Heart right ventricle (tissue), 16 donors: ENCODE measurements at places on chromosomes 1 and 21. TPM values are rescaled to one million over a fixed set of nuclear protein-coding genes. Genes with fewer than 3 reads are reported as not detected.
A peak's percentile ranks its signal among the peaks of the same experiment; 100 is the strongest.

INKA2 gene
- 9.9 TPM for polyA plus RNA-seq

GRCh38 chr1:23556635-23557470 lies 2.4 kb downstream of the ID3 start:
- DNase-seq: no peak

DNA sequence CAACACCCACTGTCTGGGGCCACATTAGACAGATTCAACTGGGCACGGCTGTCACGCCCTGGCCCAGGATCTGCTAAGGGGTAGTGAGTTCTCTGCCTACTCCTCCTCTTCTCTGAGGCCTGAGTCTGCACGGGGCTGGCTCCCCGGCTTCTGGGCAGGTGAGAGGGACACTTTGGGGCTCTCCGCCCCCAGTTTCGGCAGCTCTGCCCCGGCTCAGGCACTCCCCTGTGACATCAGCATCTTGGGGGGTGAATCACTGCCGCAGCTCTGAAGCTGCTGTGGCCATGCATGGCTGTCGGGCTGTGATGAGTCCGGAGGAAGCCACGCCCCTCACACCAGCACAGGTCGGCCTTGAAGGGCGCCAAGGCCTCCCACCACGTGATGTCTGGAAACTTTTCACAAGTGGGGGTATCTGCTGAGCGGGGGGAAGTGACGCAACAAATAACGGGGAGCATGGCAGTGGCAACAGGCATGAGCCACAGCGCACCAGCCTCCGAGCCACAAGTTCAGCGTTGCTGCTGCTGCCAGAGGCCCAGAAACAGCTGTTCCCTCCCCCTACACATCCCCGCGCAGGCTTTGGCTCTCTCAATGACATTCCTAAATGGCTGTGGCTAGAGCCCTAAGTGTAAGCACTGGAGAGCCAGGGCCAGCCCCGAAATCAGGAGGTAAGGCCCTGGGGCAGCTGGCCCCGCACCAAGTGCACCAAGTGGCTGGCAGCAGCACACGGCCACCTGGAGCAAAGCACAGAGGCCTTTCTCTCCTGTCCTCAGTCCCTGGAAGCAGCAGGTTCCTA lies 26.3 kb downstream of the ZBTB17 start:
- DNase-seq: peak; percentile 83

SGIP1 gene
- polyA plus RNA-seq: 7.5 TPM

DNA sequence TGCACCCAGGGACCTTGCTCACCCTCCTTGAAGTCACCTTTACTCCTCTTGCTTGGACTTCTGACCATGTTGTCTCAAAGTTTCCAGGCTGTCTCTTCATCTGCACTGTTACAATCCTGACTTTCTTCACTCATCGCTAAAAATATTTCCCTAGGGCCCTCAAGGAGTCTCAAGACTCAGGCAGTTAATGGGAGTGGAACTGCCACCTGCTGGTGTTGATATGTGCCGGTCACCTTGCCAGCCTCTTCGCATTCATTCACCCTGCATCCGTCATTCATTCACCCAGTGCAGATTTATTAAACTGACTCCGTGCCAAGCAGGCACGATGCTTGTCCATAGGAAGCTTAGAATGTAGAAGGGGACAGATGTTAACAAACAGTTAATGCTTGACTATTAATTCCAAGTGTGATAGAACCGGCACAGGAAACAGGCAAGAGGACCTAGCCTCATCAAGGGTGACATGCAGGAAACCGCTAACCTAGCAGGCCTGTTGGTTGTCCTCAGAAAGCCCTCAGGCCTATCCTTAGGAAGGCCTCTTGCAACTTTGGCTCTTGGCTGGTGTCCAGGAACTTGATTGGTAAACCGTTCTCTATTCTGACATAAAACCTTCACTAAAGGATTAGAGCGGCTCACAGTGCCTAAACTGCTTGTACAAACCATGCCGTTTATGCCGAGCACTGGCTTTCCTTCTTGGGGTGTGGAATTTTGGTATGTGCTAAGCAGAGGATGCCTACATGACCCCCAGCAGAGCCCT lies 342.2 kb downstream of the CAMTA1 start:
- no peak for DNase-seq

DNA sequence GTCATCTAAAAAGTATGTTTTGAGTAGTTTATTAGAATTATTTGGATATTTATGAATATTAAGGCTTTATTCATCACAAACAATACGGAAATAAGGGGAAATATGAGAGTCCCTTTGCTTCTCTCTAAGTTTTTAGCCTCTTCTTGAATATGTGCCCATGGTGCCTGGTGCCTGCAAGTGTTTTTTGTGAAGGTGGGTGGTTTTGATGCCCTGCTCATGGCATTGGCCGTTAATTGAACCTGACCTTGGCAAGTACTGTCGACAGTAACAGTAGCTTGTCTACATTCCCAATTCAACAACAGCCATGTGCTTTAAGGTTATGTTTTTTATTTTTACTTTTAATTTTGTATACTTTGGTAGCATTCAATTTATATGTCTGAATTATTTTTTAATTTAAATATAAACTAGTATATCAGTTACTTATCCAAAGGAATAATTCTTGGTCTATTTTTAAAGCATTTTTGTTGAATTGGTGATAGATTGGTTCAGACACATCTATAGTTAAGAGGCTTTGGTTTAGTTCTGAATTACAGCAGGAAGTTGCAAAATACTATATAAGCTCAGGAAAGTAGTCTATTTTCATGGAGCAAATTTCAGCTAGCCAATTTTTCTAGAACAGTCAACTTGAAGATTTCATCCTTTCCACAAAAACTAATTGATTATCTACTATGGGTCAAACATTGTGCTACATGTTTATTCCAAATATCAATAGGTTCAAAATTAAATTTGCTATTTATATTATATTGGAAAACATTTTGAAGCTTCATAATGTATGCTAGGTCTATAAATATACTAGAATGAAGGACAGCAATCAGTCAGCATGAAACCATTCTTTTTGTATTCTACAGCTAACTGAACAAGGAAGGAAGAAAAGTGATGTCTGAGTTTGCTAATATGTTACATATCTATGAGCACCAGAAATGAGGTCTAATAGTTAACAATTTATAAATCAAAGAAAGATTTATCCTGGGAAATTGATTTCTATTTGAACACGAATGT lies 184.4 kb downstream of the MRPL39 start:
- no peak for DNase-seq

GRCh38 chr1:214506972-214507431 lies 44.4 kb downstream of the PTPN14 start:
- DNase-seq: no peak

DNA sequence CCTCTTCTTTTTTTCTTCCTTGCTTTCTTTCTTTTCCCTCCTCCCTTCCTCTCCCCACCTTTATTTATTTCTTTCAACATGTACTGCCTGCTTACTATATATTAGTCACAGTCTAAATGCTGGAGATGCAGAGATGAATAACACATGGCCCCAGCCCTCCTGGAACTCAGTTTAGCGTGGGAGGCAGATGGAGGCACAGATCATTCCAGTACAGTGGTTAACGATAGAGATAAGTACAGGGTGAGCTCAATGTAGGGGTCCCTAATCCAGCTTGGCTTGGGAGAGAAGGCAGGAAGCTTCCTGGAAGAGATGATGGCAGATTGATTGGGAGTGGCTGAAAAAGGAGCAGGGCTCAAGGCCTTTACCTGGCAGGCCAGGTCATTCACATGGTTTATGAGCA lies 55.6 kb upstream of the PPP2R5A start:
- DNase-seq: no peak

GRCh38 chr1:19680644-19681043 lies 16.0 kb downstream of the HTR6 start:
- no peak for DNase-seq

- DNase-seq: no peak
Observed at GRCh38 chr1:56028244-56028643, 551.1 kb downstream of the PLPP3 start.

TLCD4 gene
- 8.9 TPM for polyA plus RNA-seq

- no peak for DNase-seq
Observed at GRCh38 chr21:25179116-25179515, 428.2 kb downstream of the MRPL39 start.

PTPN7 gene
- polyA plus RNA-seq: 0.51 TPM

CHI3L2 gene
- polyA plus RNA-seq: 3.4 TPM

CLDN19 gene
- not detected for polyA plus RNA-seq

GRCh38 chr1:17093822-17094393 lies 25.3 kb downstream of the PADI2 start:
- no peak for DNase-seq

GRCh38 chr21:45296638-45297037 lies 8.9 kb upstream of the POFUT2 start:
- DNase-seq: no peak

DNA sequence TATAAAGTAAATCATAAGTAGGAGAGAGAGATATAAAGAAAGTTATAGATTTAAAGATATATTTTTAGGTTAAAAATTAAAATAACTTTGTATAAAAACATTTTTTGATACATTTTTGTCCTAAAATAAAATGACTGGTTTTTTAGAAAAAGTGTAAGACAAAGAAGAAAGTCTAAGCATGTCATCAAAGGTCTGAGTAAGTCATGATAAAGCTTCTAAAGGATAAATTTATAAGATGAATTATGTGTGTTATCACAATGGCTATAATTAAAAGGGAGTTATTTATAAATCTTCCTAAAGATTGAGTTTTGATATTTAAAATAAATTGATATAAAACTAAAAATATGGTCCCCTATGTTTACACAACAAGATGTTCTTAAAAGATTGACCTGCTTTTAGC lies 370.9 kb downstream of the PTPRU start:
- DNase-seq: no peak

GRCh38 chr1:212622906-212623305 lies 14.3 kb downstream of the ATF3 start:
- DNase-seq: no peak

- DNase-seq: no peak
Observed at GRCh38 chr1:186165303-186165702, 209.8 kb downstream of the TPR start.

ERICH3 gene
- 0.07 TPM for polyA plus RNA-seq

GRCh38 chr1:100034470-100034869 lies 64.7 kb downstream of the SLC35A3 start:
- no peak for DNase-seq
